GM04504 (cell line): ENCODE measurements at places on chromosomes 7 and 10.

DNA sequence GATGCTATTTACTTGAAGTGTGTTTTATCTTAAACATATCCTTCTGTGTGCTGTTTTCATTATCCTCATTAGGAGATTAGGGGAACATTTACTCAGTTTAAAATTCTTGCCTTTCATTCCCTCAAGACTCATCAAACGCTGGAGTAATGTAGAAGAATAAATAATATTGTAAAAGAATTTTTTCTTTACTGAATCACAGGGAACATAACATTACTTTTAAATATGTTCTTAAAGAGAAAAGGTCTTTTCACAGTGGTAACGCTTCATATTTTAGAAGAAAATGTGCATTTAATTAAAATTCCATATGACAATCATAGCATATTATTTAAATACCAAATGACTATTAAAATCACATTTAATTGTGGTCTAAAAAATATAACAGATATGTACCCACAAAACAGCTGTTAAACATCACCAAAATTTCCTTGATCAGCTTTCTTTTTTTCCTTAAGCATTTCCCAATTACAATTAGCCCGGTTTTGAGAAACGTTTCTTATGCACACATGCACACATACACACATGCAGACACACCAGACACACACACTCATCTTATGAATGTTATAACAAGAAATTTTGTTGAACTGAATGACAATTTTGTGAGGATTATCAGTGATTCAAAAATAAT lies 102.0 kb upstream of the GLI3 start:
- DNase-seq = no peak

- DNase-seq = no peak
These were observed 66.3 kb upstream of the CYTH3 start for GRCh38 chr7:6338551-6339274.

- DNase-seq = no peak
These were observed 38.9 kb upstream of the ANKRD1 start for GRCh38 chr10:90959826-90960225.

DNA sequence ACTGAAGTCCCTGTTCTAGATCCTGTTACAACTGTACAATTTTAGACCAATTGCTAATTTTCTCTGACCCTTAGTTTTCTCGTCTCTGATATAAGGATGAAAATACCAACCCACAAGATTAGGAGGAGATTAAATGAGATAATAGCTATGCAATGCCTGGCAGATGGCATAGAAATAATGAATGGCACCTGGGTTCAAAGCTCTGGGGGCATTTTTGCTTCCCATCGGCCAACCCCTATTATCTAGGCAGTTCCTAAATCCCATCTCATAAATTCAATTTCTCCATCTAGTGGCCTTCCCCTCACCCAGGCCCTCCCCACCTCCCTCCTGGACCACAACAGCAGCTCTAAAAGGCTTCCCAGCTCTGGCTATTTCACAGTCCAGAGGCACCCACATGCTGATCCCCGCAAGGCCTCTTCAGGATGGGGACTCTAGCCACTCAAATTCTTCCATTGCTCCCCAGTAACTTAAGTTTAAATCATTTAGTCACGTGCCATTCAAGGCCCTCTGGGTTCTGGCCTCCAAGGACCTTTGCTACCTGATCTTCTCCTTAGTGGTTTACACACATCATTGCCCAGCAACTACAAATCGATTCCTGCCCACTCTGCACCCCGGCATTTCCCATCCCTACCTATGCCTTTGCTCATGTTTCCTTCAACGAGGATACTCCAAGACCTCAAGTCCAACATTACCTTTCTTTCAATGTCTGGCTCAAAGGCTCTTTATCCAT lies 202.4 kb upstream of the KLF14 start:
- no peak for DNase-seq
